ENCODE measurements at places on chromosomes 6 and 20. TPM values are rescaled to one million over a fixed set of nuclear protein-coding genes. Genes with fewer than 3 reads are reported as not detected.

Gene CSNK2B
- 214 TPM for total RNA-seq

Gene GTPBP2
- total RNA-seq, result 114 TPM

Gene TMC2
- not detected for total RNA-seq

Gene MAP7
- 2.2 TPM for total RNA-seq

Gene ERGIC3
- total RNA-seq, result 233 TPM

Gene GPX6
- not detected for total RNA-seq

Gene CST7
- total RNA-seq, result not detected

Gene FRS3
- 17.8 TPM for total RNA-seq

Gene RNF144B
- not detected for total RNA-seq

Gene NDUFAF5
- 51.2 TPM for total RNA-seq

Gene HEY2
- 2.1 TPM for total RNA-seq

Gene DACT2
- total RNA-seq, result 0.22 TPM

Gene TP53INP2
- 178 TPM for total RNA-seq

Gene TRIM31
- total RNA-seq, result not detected

Gene LRRC73
- total RNA-seq, result 1.2 TPM

Gene PLN
- not detected for total RNA-seq

Gene ULBP1
- 9.3 TPM for total RNA-seq

Gene PDYN
- total RNA-seq, result not detected

Gene SCGN
- 1.2 TPM for total RNA-seq

Gene OOEP
- not detected for total RNA-seq

Gene TFAP2C
- 35.3 TPM for total RNA-seq

Gene BTNL2
- total RNA-seq, result not detected

Gene COL10A1
- total RNA-seq, result not detected

Gene SOBP
- 16.1 TPM for total RNA-seq

Gene BPI
- not detected for total RNA-seq

Gene ENPP4
- total RNA-seq, result 3.1 TPM

Gene GABRR1
- total RNA-seq, result not detected

Gene KCNQ5
- 1.5 TPM for total RNA-seq

Gene TINAG
- total RNA-seq, result not detected

Gene CEP57L1
- total RNA-seq, result 22.7 TPM

Gene MROH8
- total RNA-seq, result 2.6 TPM

Gene GSTA3
- not detected for total RNA-seq

Measured in glutamatergic neuron (in vitro differentiated cells).